ENCODE measurements at places on chromosomes 2 and 18.

DNA sequence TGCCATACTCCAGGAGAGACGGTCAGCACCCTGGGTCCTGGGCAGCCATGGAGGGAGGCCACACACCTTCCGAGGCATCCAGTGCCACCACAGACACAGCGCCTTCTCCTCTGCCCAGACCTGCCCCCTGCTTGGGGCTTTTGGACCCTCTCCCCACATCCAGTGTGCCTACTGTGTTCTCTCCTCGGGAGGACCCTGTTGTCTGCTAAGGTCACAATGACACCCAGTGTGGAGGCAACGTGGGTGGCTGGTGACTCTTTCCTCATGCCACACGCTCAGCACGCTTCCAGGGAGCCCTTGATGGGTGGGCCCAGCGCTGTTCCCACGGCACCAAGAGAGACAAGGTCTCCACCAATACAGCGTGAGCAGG, 251.9 kb downstream of the EIPR1 start:
- DNase-seq: no peak

DNA sequence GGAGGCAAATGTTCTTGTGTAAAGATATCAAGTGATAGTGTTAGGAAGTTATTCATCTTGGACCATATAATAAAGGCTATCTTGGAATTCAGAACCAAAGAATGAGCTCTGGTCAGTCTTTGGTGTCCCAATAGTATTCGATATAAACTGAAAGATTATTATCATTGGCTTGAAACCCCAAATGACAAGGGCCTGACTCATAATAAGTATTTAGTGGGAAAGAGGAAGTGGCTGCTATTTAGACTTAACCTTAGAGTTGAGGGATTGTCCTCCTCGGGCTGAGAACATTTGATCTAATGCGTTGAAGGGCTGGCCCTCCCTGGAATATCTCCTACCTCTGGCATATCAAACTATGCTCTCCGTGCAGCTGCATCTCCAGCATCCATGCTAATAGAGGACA, 67.5 kb downstream of the CDH20 start:
- no peak for DNase-seq

GRCh38 chr18:34965566-34965965, 75.6 kb upstream of the MAPRE2 start:
- no peak for DNase-seq

DNA sequence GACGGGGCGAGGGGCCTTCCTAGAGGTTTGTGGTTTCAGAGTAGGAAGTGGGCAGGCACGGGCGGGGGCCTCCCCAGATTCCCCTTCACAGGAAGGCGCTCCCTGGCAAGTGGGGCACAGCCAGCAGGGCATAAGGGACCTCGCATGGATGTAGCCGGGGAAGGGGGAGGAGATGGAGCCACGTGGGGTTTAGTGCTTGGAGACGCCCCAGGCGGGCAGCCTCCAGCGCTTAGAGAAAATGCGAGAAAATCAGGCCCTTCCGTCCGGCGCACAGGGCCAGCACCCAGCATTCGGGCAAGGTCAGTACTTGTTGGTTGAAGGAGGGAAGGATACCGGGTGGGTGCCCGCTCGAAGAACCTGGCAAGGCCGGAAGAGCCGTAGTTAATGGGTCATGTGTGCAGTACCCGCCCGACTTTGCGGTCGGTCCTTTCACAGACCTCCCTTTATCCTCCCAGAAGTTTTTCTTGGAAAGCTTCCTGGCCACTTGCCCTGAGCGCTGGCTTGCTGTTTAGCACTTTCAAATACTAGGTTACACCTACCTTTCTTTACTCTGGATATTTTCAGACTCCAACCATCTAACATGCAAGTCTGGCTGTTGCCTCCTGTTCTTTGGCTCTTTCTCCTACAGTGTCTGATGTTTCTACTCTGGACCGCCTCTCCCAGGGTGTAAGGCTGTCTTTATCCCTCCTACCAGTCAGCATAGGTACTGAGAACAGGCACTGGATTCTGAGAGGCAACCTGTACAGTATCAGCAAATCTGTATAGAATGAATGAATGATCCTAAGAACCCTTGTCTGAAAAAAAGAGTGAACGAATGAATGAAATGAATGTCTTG, 78.1 kb downstream of the CIB4 start:
- DNase-seq: no peak

DNA sequence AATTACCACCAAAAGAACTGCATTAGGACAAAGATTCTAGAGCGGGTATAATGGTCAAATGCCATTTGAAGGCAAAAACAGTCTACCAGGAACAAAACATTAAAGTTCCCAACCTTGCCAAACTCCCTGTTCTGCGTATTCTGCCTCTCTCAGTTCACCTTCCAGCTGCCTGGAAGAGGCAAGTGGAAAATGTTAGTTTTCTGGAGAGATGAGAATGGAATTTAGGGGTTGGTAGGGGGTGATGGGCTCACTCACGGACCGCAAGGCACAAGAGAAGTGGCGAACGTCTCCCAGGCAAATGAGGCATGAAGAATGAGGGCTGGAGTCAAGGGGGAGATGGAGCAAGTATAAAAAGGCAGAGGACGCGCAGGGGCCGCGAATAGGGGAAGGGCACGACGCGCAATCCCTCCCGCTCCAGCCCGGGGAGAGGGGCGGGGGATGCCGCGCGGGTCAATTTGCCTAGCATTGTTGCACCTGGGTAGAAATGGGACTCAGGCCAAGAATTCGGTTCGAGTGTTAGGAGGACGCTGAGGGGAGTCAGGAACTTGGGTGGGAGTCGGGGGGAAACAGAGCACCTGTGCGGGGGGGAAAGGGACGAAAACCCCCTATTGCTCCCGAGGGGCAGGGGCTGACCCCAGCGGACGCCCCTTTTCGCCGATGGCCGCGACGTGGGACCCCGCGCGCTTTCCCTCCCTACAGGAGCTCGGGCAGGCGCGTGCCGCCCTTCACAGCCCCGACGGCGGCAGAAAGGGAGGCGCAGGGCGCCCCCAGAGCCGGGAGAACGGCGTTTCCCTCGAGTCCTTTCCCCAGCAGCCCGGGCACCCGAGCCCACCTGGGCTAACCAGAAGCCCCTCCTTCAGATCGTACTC, 573 bp downstream of the PAIP2B start:
- no peak for DNase-seq

All from GM19239 (cell line).